ENCODE measurements at places on chromosomes 1 and 21. TPM values are rescaled to one million over a fixed set of nuclear protein-coding genes. Genes with fewer than 3 reads are reported as not detected.

Gene A3GALT2
- total RNA-seq = not detected

- no peak for DNase-seq
Measured at GRCh38 chr21:31505975-31506374, 153.5 kb upstream of the SOD1 start.

- DNase-seq = no peak
Measured at GRCh38 chr1:7899741-7900140, 40.9 kb downstream of the TNFRSF9 start.

GRCh38 chr1:94683886-94684285 is 136.3 kb upstream of the SLC44A3 start:
- DNase-seq = no peak

GRCh38 chr1:107538502-107538901 is 397.7 kb downstream of the NTNG1 start:
- DNase-seq = no peak

DNA sequence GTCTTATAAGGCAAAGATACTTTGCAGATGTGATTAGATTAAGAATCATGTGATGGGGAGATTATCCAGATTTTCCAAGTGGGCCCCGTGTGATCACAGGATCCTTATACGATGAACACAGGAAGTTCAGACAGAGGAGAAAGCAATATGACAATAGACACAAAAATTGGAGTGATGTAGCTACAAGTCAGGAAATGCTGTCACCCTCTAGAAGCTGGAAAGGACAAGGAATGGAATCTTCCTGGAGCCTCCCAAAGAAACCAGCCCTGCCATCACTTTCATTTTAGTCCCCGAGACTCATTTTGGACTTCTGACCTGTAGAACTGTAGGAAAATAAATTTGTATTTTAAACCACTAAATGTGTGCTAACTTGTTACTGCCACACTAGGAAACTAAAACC is 61.9 kb upstream of the C1orf21 start:
- no peak for DNase-seq

Gene KCNT2
- 0.12 TPM for total RNA-seq

Gene NEGR1
- total RNA-seq = 0.09 TPM
